ENCODE measurements at places on chromosomes 12 and 14.

DNA sequence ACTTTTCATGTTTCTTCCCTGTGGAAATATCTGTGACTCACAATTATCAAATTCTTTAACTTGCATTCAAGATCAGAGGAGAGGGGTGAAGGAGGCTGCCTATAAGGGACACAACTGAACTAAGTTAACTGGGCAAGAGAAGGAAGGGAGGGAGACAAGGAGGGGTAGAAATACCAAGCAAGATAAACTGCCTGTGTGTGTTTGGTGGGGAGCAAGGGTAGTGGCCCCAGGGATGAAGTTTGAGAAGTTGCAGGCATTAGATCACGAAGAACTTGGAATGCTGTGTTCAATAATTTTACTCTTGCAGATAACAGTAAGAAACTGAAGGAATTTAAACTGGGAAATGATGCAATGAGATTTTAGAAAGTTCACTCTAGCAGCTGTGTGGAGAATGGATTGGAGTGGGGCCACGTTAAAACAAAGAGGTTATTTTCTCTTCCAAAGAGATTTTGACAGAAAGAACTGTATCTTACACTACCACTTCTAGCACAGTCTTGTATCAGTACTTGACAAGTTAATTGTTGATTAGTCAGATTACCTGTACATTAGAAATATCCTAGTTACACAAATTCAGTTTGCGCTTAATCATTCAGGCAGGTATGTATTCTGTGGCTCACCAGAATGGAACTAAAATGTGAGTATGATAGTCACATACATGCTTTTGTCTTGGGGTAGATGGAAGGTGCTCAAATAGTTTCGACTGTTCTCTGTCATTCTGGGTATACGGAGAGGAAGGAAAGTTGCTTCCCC lies 7.4 kb downstream of the PKP2 start:
- DNase-seq = no peak

DNA sequence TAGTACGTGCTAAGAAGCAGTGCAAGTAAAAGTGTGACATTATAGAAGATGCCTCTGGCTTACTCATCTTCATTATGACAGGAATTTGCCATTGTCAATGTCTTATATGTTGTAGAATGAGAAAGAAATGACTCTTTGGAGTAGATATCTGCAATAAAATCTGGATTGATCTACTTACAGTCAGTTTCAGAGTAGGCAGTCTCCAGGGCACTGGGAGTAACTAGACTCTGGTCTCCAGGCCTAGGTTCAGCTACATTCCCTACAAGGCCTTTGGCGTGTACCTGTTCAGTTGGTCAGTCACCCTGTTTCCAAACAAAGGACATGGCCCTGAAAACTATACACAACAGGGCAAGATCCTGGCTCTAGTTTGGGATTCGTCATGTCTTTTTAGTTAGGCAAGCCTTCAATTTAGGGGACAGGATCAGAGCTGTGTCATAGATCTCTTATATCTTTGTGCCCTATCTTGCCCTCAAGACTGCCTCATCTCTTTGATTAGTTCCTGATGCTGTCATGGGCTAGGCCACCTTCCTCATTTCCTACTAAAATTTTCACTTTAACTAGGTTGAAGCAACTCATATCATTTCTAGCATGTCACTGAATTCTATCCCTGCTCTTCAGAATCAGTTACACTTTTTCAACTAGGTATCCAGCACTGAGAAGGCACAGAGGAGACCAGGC lies 410.0 kb downstream of the RAD51B start:
- DNase-seq = no peak

GRCh38 chr14:83632375-83632774 lies 1897.6 kb upstream of the FLRT2 start:
- no peak for DNase-seq

DNA sequence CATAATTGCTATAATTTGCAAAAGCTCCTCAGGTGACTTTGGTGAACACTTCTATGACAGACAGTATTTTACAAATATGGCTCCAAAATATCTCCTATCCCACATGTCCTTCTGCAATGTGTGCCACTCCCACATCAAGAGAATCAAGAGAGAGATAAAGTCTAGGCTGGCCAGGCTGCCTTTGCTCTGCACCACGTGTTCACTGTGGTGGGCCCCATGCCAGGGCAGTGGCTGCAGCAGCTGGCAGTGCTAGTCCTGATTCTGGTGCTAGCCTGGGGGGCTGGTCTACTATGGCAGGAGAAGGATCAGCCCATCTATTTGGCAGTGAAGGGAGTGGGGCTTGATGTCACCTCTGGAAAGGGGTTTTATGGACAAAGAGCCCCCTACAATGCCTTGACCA lies 86.3 kb downstream of the DRAM1 start:
- no peak for DNase-seq

- no peak for DNase-seq
Measured at GRCh38 chr12:23356440-23356839, 593.0 kb downstream of the SOX5 start.

DNA sequence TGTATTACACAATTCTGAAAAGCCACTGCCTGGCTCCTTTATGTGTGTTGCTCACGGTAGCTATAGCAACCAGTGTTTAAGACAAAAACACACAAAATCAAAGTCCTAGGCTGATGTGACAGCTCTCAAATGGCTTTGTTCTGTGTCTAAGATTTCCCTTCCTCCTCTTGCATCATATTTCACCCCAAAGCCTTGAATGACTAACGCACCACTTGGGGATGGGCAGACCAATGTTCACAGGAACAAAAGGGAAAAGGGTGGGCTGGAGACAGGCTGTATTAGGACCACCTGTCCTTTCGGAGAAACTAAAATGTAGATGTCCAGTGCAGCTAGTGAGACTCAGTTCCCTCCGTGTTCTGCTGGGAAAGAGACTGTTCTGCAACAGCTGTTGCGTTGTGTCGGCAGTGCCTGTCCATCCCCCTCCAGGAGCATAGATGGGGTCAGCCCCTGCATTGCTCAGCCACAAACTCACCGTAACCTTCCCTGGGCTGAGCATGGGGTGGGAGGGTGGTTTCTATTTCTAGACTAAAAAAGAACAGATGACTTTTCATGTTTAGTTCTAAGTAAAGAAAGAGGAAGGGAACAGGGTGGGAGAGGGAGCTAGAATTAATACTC lies 26.8 kb upstream of the DAAM1 start:
- no peak for DNase-seq

DNA sequence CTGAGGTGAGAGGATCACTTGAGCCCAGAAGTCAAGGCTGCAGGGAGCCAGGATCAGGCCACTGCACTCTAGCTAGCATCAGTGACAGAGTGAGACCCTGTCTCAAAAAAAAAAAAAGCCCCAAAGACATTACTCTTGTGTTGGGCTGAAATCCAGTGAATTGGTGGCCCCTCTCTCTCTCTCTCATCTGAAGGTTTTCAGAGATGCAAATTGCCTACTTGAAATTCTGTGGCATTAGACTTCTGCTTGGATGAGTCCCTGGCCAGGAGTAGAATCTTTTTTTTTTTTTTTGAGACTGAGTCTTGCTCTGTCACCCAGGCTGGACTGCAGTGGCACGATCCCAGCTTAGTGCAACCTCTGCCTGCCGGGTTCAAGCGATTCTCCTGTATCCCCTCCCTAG lies 112.0 kb upstream of the ATF7IP start:
- no peak for DNase-seq

DNA sequence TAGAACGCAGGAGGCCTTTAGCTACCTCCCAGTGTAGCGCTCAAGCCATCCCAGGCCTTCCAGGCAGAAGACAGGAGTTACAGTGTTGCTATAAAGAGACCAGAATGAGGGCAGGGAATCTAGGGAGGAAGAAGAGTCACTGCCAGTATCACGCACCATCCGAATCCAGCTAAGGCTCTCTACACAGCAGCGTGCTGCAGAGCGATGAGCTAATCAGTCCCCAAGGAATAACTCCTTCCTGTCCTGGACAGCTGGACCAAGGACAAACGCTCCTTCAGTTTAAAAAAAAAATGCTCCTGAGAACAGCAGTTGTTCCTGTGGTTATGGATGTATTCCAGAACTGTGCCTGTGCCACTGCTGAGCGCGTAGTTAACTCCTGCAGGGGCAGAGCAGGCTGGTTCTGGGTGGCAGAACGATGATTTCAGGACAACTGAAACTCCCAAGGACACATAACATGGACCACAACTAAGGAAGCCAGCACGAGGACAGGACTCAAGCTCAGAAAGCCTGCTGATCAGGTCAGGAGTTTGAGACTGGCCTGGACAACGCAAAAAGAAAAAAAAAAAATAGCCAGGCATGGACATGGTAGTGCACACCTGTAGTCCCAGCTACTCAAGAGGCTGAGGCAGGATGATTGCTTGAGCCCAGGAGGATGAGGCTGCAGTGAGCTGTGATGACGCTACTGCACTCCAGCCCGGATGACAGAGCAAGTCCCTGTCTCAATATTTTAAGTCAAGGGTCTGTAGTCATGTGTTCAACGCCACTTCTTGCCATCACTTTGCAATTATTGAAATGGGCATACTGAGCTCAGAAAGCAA lies 2.6 kb downstream of the IFFO1 start:
- DNase-seq = no peak

- DNase-seq = no peak
Measured at GRCh38 chr14:57834001-57834598, 31.8 kb downstream of the SLC35F4 start.

DNA sequence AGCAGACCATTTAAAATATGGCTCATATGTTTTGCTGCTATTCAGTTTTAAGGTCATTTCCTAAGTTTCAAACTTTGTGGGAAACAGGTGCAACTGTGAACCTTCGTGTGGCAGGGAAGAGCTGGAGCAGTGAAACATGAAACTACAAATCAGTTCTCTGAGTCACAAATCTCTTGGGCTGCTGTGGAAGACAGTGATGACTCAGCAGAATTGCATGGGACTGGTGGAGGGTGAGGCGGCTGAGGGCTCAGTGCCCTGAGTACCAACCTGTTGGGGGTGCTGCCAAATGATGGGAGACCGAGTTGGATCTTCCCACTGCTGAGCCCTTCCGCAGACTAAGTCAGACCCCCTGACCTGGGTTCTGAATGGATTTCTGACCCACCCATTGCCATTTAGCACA lies 8.4 kb upstream of the CALM1 start:
- DNase-seq = no peak

DNA sequence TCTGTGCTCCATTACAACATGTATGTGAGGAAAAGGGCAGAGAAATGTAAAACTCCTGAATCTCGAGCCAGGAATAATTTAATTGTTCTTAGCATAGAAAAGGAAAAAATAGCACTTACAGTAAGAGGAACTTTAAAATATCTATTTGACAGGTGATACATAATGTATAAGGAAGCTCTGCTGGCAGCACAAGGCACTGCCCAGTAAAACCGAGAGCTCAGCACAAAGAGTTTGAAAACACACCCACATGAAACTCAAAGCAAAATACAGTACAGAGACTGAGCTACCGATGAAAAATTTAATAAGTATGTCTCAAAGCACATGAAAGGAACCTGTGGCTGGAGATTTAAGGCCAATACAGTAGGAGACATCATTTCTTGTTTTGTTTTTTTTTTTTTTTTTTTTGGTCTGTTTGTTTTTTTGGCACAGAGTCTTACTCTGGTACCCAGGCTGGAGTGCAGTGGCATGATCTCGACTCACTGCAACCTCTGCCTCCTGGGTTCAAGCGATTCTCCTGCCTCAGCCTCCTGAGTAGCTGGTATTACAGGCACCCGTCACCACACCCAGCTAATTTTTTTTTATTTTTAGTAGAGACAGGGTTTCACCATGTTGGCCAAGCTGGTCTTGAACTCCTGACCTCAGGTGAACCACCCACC lies 19.2 kb downstream of the CLIP1 start:
- no peak for DNase-seq

- no peak for DNase-seq
Measured at GRCh38 chr12:101647711-101648110, 49.7 kb upstream of the CHPT1 start.

- no peak for DNase-seq
Measured at GRCh38 chr12:9977916-9978315, 6.7 kb downstream of the CLEC12A start.

DNA sequence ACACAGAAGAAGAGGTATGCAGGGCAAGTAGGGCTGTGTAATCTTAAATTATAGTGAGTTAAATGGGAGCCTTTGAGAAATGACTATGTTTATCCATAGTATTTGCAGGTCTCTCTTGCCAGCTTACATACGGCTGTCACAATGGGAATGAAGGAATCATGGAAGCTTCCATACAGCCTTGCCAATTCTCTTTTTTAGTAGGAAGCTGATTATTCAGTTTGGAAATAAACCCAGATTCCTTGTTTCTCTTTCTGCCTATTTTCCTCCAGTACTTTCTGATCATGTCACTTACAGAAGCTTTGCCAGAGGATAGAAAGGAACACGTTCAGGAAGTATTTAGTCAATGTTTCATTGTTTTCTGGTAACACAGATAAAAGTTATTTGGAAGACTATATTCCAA lies 217.4 kb upstream of the DIO2 start:
- DNase-seq = no peak

- DNase-seq = no peak
Measured at GRCh38 chr14:56585461-56586084, 6.0 kb downstream of the TMEM260 start.

DNA sequence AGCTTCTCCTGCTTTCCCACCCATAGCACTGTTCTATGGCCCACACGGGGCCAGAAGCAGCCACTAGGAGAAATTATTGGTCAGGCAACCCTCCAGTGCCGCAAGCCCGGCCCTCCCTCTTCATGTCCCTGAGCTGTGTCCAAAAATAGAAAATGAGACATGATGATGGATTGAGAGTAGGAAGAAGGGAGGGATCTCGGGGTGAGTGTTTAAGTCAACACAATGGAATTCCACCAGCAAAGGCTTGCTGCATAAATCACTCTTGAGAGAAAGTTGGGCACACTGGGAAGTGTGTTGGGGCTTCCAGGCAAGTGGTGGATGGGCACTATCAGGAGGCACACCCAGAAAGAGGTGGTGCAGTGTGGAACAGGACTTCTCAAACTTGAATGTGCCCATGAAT lies 94.2 kb downstream of the LLPH start:
- no peak for DNase-seq

DNA sequence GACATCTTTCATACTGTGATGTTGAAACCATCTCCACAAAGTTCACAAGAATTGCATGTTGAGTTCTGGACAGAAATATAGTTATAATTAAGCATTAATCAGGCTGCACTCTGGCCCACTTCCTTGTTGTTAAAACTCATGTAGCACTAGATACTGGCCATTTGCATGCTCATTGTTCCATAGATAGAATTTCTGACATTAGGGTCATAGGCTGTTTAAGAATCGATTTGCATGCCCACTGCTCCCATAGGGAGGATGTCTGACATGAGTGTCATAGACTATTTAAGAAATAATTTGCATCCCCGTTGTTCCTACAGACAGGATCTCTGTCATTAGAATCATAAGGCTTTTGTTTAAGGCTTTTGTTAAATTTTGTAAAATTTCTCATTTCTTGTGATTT lies 50.2 kb downstream of the MYF5 start:
- DNase-seq = no peak

DNA sequence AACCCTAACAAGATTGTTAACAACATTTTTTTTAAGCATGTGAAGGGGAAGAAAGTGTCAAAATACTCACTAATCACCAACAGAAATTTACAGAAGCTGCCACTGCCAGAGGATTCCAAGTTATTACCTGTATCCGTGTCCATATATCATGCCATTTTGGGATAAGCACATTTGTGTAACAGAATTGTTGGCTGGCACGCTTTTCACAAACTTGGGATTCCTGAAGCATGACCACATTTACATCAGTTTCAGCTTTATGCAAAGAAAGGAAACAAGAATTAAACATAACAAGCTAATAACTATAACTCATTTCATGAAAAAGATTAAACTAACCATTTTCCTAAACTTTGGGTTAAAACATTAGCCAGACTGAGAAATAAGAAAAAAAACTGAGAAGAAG lies 5.9 kb downstream of the NEMP1 start:
- no peak for DNase-seq

- no peak for DNase-seq
Measured at GRCh38 chr12:50249464-50250182, 33.7 kb downstream of the LIMA1 start.
